Astrocyte (in vitro differentiated cells and primary cell): ENCODE measurements at places on chromosomes 11 and 22.

GRCh38 chr11:17418444-17419081 lies 30.1 kb upstream of the KCNJ11 start:
- peak; percentile 5 for DNase-seq

DNA sequence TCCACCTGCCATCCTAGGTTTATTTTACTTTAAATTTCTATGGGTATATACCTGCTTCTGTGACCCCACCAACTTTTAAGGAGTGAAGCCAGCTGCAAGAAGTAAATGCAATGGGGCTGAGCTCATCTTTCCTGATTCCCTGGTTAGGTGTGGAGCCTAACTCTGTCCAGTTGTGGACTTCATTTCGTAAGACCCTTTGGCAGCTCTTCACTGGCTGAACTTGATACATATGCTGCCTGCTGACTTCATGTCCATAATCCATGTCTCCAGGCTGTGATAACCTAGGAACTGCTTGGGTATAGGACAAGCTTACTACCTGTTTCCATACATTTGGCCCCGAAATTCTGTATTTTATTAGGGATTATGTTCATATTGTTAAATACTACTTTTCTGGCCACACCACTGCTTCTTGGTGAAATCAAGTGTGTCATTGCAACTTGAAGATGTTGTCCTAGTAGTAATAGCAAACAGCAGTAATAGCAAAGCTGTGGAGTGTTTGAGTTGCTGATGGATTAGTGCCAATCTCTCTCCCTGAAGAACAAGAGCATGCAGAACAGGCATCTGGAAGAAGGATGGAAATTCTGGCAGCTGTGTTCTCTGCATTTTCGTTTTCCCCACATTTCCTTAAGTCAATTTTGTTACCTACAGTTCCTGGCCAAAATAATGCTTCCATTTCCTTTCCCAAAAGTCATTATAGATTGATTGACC lies 31.2 kb downstream of the LDLRAD3 start:
- no peak for DNase-seq

GRCh38 chr22:47388778-47389177 lies 626.3 kb downstream of the TBC1D22A start:
- DNase-seq = no peak

GRCh38 chr11:21625982-21626381 lies 566.9 kb upstream of the ANO5 start:
- DNase-seq = no peak

- no peak for DNase-seq
Measured at GRCh38 chr11:121571506-121571905, 118.7 kb upstream of the SORL1-AS1 start.

GRCh38 chr11:7353100-7353499 lies 101.4 kb downstream of the SYT9 start:
- DNase-seq = no peak

DNA sequence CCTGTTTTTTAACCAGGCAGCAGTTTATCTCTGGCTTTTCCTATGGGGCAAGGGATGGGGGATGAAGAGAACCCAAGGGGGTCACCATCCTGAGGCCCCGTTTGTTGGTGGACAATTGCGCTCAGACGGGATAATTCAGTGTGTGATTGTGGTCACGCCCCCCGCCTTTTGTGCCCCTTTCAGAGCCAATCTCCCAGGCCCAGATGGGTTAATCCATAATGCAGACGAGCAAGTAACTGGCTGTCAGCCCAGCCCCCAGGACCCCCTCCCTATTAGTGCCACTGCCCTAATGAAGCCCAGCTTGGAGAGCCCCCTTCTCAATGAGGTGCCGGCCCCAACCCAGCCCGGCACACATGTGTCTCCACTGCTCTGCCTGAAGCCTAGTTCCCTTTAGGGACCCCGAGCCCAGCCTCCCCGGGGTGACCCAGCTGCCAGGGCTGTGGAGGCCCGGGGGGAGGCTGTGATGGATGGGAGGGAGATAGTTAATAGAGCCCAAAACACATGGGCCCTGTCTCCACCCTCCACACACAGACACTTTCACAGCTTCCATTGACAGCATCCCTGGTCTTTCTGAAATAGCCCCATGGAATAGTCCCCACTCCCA lies 19.1 kb upstream of the ROBO3 start:
- DNase-seq = no peak

DNA sequence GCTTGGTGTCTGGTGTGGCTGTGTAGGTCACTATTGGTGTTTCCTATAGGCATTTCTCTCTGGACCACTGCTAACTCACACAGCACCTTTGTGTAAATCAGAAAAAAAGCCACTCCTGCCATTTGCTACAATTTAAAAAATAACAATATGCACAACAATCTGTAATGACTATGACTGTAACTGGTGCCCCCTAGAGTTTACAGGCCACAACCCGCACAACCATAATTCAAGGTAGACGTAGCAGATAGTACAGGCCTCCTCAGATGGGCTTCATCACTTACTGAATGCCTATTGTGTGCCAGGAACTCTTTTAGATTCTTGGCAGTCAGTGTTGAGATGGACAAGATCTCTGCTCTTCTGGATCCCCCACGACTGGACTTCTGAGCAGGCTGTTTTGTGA lies 47.7 kb downstream of the SYT9 start:
- DNase-seq = no peak

GRCh38 chr22:32800994-32801536 lies 440 bp upstream of the TIMP3 start:
- DNase-seq = no peak

- DNase-seq = no peak
Measured at GRCh38 chr22:23796461-23796860, 9.7 kb downstream of the SMARCB1 start.

DNA sequence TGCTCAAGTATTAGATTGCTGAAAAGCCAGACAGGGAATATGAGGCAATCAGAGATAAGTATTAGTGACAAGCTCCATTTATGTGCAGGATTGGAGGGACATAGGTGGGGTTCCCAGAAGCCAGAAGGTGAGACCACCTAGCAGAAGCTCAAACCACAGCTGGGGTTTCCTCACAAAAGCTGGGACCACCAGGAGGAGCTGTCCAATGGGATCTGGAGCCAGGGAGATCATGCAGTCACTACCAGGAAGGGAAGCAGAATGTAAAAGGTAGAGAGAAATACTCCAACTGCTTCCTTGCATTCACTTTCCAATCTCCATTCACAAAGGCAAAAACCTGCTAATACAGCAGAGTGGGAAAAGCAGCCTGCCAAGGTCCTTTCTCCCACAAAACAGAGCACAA lies 5.2 kb upstream of the FSHB start:
- DNase-seq = no peak

DNA sequence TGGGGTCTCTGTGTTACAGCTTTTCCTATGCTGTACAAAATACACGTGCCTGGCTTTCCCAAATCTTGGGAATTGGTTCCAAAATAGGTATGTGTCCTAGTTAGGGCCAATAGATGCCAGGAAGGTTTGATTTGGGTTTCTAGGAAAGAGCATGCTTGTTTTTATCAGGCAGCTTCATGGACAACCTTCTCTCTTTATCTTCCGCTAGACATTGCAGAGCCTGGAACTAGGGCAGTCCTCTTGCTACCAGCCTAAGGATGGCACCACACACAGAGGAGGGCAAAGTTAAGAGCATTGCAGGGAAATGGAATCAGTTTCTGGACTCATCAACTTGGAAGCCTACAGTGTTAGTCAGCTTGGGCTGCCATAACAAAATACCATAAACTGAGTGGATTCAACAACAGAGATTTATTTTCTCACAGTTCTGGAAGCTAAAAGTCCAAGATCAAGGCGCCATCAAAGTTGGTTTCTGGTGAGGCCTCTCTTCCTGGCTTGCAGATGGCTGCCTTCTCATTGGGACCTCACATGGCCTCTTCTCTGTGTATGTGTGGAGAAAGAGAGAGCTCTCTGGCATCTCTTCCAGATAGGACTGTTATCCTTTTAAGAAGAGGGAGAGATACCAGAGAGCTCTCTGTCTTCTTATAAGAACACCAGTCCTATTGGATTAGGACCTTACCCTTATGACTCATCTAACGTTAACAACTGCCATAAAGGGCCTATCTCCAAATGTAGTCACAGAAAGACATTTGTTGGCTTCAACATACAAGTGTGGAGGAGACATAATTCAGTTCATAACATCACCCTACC lies 27.3 kb upstream of the CREB3L1 start:
- no peak for DNase-seq

DNA sequence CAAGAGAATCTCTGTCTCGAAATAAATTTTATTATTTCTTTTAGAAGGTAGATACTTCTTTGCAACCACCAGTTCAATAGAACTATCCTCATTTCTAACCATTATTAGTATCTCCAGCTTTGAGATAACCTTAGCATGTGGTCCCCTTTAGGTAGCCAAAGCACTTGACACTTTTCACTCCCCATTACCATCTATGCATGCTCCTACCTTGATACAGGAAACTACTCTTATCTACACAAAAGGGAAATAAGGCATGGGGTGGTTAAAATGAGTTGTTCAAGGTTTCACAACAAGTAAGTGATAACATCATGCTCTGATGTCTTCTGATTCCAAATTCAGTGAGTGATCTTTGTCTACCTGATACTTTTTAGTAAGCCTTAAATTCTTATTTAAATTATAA lies 308.2 kb upstream of the CHORDC1 start:
- no peak for DNase-seq

DNA sequence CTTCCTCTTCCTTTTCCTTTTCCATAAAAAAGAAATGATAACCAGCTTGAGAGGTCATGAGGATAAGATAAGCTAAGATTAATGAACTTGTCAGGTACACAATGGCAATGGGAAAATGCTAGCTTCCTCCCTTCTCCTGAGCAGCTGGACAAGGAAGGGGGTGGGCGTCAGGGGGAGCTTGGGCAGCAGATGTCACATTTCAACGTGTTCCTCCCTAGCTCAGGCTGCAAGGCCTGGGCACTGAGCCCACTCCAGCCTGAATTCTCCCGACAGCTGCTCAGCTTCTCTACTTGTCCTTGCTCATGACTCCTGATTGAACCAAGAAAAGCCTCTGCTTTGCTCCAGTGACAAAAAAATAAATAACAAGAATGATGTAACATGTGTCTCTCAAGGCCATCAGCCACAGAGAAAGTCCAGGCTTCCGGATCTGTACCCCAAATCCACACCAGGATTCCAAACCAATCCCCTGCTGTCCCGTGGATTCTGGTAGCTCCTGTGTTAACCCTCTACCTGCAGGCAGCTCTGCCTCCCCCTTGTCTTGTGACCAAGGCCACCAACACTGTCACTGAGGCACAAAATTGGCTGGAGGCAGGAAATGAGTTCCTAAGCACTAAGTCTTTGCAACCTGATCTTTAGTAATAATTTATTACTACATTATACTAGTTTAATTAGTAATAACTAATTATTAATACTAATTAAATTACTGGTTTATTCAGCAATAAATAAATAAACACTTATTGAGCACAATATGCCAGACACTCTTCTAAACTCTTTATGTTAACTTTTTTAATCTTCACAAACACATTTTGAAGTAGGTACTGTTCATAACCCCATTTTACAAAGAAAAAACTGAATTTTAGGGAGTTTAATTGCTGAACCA lies 146.5 kb downstream of the CCDC34 start:
- peak; percentile 87 for DNase-seq

DNA sequence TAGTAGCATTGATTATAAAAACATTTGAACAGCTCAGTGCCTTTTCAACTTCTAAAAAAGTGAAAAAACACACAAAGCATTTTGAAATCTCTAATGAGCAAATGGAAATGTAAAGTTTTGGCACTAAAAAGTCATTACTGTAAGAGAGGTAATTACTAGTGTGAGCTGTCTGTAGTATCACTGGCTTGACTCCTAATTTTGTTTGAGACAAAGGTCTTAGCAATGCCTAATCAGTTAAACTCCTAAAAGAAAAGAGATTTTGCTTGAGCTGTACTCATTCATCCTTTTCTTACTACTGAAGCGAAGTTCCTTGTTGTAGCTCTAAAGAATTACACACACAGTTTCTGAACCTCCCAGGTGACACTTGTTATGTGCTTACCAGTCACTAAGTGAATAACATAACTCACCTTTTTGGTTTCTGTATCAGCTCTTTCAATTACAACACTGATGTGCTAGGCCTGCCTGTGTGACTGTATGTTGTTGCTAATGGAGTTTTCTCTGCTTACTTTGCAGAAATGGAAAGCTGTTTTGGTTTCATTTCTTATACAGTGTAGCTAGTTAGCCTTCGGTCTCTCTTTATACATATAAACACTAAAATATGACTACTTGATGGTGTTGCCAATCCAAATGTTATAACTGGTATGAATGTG lies 924.4 kb upstream of the TENM4 start:
- DNase-seq = no peak

- DNase-seq = no peak
Measured at GRCh38 chr11:45265969-45266675, 20.0 kb downstream of the SYT13 start.

DNA sequence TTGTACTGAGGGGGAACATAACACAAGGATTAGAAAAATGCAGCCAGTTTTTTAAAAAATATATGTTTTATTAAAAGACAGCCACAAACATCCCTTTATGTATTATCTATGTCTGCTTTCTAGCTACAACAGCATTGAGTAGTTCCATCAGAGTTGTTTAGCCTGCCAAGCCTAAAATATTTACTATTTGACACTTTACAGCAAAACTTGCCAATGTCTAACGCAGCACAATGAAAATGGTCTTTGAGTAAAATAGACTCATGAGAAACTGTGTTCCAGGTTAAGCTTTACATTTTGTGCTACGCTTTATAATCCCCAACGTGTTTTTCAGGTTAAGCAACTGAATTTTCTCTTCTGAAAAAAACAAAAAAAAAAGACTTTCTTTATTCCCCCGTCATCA lies 2211.5 kb upstream of the RAG2 start:
- no peak for DNase-seq

DNA sequence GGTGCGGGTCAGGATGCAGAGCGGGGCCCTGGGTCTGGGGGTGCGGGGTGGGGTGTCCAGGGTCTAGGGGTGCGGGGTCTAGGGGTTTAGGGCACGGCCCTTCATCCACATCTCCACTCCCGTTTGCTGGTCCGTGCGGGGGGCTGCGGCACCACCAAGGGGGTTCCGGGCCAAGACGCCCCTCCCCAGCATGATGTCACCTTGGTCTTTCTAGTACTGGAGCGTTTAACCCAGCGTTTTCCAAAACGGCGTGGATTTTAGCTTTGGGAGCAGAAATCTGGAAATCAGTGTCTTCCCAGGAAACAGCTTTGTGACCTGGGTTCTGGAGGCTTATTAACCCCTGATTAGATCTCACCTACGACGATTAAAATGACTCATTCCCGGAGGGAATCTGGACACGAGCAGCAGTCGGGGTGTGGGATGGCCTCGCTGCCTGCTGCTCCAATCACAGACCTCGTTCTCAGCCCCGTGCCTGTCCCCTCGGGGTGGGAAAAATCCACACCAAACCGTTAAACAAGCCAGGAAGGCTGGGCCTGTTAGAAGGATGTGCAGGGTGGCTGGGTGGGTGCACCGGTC lies 759 bp downstream of the AP2A2 start:
- DNase-seq = peak; percentile 59

GRCh38 chr22:42996646-42997365 lies 18.1 kb downstream of the PACSIN2 start:
- peak; percentile 75 for DNase-seq
